ENCODE measurements at places on chromosomes 11 and 22.

GRCh38 chr11:120196826-120197225, 14.0 kb upstream of the OAF start:
- DNase-seq = no peak

- no peak for DNase-seq
These were observed 67.8 kb downstream of the TCF20 start for GRCh38 chr22:42202669-42203068.

- no peak for DNase-seq
These were observed 7.6 kb upstream of the CCKBR start for GRCh38 chr11:6251990-6252473.

DNA sequence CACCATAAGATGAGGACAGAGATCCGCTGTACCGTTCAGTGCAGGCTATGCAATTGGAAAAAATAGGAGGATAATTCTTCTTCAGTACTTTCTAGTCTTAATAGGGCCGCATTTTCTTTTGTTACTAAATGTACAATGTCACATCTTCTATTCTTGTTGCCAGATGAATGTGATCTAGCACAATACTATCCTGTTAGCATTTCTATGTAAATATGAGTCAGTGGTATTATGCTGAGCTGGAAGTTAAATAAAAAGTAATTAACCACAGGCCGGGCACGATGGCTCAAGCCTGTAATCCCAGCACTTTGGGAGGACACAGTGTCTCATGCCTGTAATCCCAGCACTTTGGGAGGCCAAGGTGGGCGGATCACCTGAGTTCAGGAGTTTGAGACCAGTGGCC, 24.4 kb upstream of the BIRC3 start:
- DNase-seq = no peak

GRCh38 chr11:102266099-102266498, 51.2 kb upstream of the BIRC3 start:
- DNase-seq = no peak

GRCh38 chr22:21832291-21833290, 34.9 kb downstream of the MAPK1 start:
- no peak for DNase-seq
